ENCODE measurements at places on chromosomes 5 and 9.

DNA sequence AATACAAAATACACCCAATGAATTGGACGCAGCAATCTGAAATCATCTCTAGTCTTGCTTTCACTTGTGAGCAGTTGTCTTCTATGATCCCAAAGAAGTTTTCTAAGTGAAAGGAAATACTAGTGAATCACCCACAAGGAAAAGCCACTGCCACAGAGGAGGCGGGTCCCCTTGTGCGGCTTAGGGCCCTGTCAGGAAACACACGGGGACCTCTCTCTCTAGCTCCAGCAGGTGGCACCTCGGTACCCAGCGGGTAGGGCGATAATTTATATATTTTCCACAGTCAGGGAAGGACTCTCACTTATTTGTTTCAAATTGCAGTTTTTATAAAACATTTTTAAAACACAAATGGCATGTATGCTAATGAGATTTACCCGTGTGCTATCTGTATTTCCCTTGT, 417.1 kb downstream of the KDM4C start:
- DNase-seq: no peak

DNA sequence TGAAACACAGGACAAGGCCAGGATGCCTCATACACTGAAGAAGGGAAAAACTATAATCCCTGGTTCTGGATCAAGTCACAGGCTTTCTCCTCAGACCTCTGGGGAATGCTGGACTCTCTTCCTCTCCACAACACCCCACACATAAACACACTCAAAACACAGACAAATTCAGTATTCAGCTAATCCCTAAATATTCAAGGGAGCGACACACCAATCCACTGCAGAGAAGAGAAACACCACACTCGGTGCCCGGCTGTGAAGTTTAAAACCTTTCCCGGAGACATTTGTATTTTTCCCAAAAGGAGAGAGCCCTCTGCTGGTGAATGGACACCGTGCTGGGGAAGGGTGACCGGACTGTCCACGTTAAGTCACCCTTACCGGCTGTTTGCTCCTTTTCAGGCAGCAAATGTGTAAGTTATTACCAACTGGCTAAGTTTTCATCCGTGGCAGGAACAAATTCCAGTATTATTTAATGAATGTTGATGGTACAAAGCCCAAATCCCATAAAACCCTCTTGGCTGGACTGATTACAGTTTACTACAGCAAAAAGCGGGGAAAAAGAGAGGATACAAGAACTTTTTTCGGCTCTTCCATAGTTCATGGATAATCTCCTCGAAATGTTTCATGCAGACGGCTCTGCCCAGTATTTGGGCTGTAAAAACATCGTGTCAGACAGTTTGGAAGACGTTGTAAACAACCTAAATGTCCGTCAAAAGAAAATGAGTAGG, 130.9 kb upstream of the SLC30A5 start:
- DNase-seq: peak; percentile 11

- no peak for DNase-seq
These were observed 39.2 kb upstream of the RAB3C start for GRCh38 chr5:58543723-58544122.

- DNase-seq: no peak
These were observed 36.4 kb upstream of the SLC6A19 start for GRCh38 chr5:1164696-1165630.

- DNase-seq: peak; percentile 9
These were observed 523.5 kb upstream of the CLINT1 start for GRCh38 chr5:158382473-158382872.

GRCh38 chr5:16549491-16550206, 67.1 kb downstream of the RETREG1 start:
- no peak for DNase-seq

- no peak for DNase-seq
These were observed 67.1 kb downstream of the ADAMTS2 start for GRCh38 chr5:179278119-179278518.

DNA sequence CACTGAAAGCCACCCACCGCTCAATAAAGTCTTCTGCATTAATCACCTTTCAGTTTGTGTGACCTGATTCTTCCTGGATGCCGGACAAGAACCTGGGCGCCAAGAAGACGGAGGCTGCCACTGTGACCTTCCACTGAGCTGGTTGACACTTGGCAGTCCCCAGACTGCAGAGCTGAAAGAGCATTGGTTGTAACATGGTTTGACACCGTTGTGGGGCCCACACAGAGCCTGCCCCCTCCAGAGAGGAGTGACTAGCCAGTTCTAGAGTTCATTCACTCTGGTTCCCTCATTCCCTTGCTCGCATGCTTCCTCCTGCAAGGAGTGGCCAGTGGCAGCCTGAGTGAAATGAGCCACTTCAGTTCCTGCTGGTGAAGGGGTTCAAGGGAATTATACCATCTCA, 86.2 kb upstream of the ANXA1 start:
- no peak for DNase-seq

DNA sequence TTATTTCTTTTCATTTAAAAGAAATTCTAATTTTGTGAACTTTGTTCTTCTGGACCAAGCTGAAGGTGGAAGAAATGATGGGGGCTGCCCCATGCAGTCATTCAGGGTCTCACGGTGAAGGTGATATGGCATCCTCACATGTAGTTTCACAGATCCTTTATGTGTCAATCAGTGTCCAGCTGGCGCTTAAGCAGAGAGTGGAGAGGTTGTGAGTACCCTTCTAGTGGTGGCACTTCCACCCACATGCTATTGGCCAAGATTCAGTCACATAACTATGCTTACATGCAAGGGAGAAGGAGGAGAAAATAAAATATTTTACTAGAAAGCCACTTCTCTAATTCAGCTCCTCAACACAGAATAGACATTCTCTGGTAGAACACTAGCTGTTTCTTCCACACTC, 34.7 kb downstream of the PLPPR1 start:
- DNase-seq: no peak

DNA sequence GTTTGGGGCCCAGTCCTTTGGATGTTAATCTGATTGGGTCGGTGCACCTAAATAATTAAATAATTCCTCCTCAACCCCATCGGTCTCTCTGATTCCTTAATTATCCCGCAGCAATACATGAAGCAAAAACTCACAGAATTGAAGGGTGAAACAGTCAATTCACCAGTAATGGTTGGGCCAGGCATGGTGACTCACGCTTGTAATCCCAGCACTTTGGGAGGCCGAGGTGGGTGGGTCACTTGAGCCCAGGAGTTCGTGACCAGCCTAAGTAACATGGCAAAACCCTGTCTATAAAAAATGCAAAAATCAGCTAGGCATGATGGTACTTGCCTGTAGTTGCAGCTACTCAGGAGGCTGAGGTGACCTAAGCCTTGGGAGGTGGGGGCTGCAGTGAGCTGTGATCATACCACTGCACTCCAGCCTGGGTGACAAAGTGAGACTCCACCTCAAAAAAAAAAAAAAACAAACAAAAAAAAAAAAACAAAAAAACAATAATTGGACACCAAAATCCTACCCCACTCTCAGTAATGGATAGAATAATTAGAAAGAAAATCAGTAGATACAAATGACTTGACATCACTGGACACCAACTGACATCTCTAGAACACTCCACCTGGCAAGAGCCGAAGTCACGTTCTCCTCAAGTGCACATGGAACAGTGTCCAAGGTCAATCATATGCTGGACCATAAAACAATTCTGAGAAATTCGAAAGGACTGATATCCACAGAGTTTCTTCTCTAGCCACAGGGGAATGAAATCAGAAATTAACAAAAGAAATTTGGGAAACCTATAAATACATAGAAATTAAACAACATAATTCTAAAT, 5.3 kb downstream of the ABO start:
- DNase-seq: no peak

DNA sequence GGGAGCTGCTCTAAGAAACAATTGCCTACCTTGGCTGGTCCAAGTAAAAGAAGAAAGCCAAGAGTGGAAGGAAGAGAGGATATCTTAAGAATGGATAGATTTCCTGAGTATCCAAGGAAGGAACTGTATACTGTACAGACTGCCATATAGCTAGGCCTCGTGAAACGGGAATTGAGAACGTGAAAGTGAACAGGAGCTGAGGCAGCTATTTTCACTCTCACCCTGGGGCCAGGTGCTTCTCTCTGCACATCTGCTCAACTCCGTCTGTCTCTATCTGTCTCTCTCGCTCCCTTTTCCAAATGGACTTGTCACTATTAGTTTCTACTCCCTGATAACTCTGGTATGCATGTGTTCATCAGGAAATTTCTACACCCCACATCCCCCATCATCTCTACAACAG, 35.9 kb upstream of the TESK1 start:
- DNase-seq: no peak

DNA sequence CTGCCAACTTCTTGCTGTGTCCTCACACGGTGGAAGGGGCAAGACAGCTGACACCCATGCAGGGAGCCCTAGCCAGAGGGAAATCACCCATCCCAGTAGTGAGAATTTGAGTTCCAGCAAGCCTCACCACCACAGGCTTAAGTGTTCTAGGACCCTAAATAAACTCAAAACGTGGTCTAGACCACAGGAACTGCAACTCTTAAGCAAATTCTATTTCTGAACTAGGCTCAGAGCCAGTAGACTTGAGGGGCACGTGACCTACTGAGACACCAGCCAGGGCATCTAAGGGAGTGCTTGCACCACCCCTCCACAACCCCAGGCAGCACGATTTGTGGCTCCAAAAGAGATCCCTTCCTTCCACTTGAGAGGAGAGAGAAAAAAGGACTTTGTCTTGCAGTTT, 96.0 kb upstream of the PHF24 start:
- no peak for DNase-seq
